ENCODE measurements at places on chromosomes 5 and 9.
A peak's percentile ranks its signal among the peaks of the same experiment; 100 is the strongest.

GRCh38 chr5:122846051-122846550 lies 688 bp downstream of the SNX24 start:
- peak; percentile 55 for DNase-seq

- no peak for DNase-seq
Measured at GRCh38 chr5:158670201-158670600, 429.5 kb downstream of the EBF1 start.

DNA sequence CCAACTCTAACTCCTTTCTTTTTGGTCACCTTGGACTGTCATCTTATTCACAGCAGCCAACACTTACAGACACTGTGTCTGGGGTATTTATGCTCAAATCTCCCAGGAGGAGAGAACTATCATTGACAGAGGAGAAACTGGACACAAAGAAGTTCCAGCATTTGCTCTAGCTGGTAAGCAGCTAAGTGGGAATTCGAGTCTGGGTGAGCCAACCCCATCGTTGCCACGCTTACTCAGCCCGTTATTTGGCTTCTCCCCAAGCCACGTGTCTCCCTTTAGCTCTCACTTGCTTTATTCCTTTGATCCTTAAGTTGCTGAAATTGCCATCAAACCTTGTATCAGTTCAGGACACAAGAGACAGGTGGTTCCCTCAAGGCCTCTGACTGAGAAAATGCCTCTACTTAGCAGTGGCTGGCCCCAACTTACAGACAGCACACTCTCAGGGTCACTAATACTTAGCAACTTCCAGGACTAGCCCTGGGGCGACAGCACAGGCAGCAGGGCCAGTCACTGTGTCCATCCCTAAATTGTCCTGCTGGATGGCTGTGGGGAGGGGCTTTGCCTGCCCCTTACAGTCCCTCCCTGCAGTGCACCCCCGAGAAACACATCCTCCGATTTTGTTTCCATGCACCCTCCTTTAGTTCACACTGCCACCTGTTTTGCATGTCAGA lies 1.4 kb downstream of the SLC36A2 start:
- no peak for DNase-seq

- no peak for DNase-seq
Measured at GRCh38 chr5:173463207-173463606, 135.0 kb upstream of the STC2 start.

GRCh38 chr5:132896685-132897084 lies 23.2 kb downstream of the LEAP2 start:
- no peak for DNase-seq

GRCh38 chr9:85009251-85009650 lies 339.7 kb downstream of the NTRK2 start:
- DNase-seq: no peak

DNA sequence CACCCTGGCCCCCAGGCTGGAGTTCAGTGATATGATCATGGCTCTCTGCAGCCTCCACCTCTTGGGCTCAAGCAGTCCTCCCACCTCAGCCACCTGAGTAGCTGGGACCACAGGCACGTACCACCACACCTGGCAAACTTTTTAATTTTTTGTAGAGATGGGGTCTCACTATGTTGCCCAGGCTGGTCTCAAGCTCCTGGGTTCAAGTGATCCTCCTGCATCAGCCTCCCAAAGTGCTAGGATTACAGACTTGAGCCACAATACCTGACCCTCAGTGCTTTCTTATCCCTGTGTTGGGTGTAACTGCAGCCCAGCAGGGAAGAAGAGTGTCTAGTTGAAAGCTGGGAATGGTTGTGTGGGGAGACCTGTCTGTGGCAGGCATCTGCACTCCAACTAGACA lies 10.9 kb downstream of the PTPA start:
- no peak for DNase-seq

- no peak for DNase-seq
Measured at GRCh38 chr5:83900306-83900705, 179.7 kb upstream of the HAPLN1 start.

GRCh38 chr5:41908374-41909079 lies 4.4 kb downstream of the RIMOC1 start:
- no peak for DNase-seq

DNA sequence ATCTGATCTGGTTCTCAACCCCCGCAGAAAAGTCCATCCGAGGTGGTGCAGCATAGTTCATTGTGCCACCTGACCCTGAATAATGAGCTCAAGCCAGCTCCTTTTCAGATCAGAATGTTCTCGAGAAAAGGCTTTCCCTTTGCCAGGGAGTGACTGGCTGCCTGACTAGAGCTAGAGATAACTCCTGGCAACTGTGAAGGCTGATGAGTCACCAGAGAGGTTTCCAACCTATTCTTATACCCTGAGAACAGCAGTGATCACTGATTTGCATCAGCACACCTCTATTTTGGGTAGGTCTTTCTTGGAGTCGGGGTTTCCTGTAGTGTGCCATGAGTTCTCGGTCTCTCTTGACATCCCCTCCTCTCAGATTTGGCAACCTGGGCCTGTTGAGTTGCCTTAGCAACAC lies 127.9 kb downstream of the PIK3R1 start:
- no peak for DNase-seq

DNA sequence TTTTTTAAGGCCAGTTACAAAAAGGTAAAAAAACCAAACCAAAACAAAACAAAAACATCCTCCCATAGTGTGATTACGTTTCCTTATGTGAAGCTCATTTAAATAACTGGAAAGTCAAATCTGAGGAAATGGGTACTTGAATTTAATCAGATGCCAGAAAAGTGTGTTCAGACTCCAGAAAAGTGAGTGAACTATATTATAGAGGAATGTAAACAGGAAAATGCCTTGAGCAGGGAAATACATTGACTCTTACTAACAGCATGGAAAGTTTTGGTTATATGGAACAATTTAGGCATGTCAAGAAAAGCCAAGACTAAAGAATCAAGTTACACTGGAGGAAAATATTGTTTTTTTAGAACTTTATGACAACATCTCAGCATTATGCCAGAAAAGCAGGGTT lies 37.8 kb upstream of the RNF20 start:
- no peak for DNase-seq

GRCh38 chr5:115393239-115393638 lies 96.8 kb upstream of the CCDC112 start:
- no peak for DNase-seq

GRCh38 chr5:163612358-163613149 lies 107.1 kb downstream of the MAT2B start:
- DNase-seq: no peak
